Lung (tissue), 17 donors: ENCODE measurements at places on chromosomes 6 and 20. TPM values are rescaled to one million over a fixed set of nuclear protein-coding genes. Genes with fewer than 3 reads are reported as not detected.

Gene MOXD1
- total RNA-seq = 37.5 TPM

Gene TMC2
- 0.31 TPM for total RNA-seq

DNA sequence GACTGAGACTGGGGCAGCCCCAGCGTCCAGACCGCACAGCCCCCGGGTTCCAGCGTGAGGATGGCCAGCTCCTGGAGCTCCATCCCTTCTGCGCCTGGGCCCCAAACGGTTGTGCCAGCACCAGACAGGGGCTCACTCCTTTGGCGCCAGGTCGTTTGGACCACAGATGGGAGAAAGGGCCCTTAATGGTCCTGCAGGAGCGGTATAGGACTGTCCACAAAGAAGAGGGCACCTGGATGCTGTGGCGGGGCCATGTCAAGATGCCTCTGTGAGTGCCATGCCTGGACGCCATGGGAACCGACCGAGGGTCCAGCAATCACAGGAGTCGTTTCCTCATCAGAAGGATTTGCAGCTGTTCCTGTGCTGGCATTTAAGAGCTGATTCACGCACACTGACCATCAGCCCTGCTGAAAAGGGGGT is 82.7 kb downstream of the DLL1 start:
- H3K4me3 ChIP-seq = no peak overlapping the region
- H3K36me3 ChIP-seq = no peaks in the 10 kb centered on the region
- no peak overlapping the region for H3K27ac ChIP-seq
- no peaks in the 10 kb centered on the region for H3K27me3 ChIP-seq
- peaks cover 5% of the 10 kb centered on the region for H3K4me1 ChIP-seq

DNA sequence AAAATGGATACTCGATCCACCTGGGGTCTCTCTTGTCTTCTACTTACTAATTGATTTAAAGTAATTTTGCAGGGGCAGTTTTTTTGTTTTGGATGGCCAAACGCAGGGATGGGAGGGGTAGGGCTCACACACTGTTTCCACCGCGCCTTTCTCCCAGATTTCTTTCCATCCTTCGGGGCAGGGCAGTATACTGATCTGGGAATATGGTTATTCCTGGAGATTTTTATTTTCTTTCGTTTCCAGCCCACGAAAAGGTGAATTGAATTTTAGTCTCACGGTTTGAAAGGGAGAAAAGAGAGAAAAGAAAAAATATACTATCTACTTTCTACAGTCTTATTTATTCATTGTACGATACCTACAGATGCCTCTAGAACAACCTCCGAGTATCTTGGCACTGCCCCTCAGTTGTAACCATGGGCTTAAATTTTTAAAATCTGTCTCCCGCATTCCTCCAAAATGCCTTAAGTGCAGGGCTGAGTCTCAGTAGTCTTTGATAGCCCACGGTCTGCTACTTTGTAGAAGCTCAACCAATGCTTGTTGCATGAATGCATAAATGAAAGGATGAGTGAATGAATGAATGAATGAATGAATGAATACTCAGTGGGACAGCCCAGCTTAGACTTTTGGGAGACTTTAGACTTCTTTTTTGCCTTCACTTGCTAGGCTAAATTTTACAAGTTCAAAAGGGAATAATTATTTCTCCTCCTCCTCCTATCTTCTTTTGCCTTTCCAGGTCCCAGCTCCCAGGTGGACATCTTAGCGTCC is 18.1 kb upstream of the TRIM27 start:
- peaks cover 7% of the 10 kb centered on the region for H3K4me1 ChIP-seq
- H3K27me3 ChIP-seq = peaks cover 6% of the 10 kb centered on the region
- no peak overlapping the region for H3K27ac ChIP-seq
- no peak for DNase-seq

- DNase-seq = no peak
- no peaks in the 10 kb centered on the region for H3K36me3 ChIP-seq
- no peak overlapping the region for H3K27ac ChIP-seq
- H3K4me3 ChIP-seq = no peak overlapping the region
Measured at GRCh38 chr6:53892707-53893106, 97.9 kb downstream of the LRRC1 start.

- no peak overlapping the region for H3K27ac ChIP-seq
- no peak overlapping the region for H3K4me3 ChIP-seq
- H3K4me1 ChIP-seq = peaks cover 25% of the 10 kb centered on the region
- no peaks in the 10 kb centered on the region for H3K36me3 ChIP-seq
- no peak for DNase-seq
Measured at GRCh38 chr20:20786428-20786827, 74.0 kb upstream of the RALGAPA2 start.
